GM18507 (cell line): ENCODE measurements at places on chromosomes 6 and 20.

DNA sequence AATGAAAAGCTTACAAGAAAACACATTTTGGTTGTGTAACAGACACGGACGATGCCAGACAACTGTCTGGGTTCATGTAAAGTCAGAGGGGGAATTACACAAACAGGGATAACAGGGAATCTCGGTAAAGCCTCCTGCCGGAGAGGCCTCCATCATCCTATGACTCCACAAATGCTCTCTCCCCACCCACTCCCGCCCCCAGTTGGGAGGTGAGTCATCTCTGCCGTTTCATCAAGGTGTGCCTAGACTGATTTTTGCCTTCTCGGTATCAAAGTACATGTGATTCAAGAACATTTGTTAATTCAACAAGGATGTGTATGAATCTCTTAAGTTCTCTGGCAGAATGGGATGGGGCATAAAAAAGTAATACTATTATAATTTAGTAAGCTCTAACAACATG is 304.9 kb upstream of the PRDM1 start:
- DNase-seq: no peak

- no peak for DNase-seq
These were observed 83.1 kb upstream of the KCNG1 start for GRCh38 chr20:51106011-51106410.

DNA sequence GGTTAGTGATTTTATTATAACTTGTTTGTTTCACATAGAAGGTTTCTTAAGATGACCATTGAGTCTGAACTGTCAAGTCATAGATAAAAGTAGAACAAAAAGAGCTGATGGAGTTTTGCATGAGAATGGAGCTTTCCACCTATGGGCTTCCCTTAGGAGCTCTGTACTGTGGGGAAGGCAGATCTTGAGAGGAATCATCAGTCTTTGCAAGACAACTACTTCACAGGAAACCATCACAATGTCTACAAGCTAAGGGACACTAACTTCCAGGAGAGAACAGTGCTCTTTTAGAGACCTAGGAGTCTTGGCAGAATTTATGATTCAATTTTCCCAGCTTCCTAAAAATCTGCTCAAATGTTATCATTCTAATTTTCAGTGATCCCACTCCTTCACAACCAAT is 78.2 kb downstream of the FBXO5 start:
- DNase-seq: no peak

DNA sequence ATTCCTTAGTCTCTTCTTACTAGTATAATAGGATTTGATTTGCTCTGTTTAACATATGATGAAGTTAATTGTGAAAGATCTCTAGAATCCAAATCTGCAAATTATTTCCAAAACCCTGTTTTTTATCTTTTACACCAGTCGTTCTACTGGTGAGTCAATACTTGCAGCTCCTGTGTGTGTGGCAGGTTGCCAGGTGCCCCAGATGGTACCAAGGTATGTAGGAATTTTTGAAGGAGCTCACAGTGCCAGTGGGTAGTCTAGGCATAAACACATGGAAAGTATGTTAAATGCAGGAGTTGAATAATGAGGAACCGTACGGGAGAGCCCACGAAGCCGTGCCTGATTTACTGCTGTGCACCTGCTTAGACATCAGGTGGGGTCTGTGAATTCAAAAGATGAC is 192.2 kb downstream of the FARS2 start:
- no peak for DNase-seq
